ENCODE measurements at places on chromosomes 1 and 21. TPM values are rescaled to one million over a fixed set of nuclear protein-coding genes. Genes with fewer than 3 reads are reported as not detected.

GRCh38 chr1:181554465-181554864 is 71.1 kb downstream of the CACNA1E start:
- no peaks in the 10 kb centered on the region for H3K27me3 ChIP-seq
- no peaks in the 10 kb centered on the region for H3K36me3 ChIP-seq
- no peak overlapping the region for H3K27ac ChIP-seq
- no peak overlapping the region for H3K4me3 ChIP-seq
- H3K4me1 ChIP-seq: no peaks in the 10 kb centered on the region

- H3K27me3 ChIP-seq: no peaks in the 10 kb centered on the region
- H3K36me3 ChIP-seq: peaks cover 68% of the 10 kb centered on the region
- DNase-seq: peak; percentile 66
- peak overlapping the region; percentile 54 for H3K4me3 ChIP-seq
Observed at GRCh38 chr21:29326914-29327554, 28.3 kb downstream of the BACH1 start.

DNA sequence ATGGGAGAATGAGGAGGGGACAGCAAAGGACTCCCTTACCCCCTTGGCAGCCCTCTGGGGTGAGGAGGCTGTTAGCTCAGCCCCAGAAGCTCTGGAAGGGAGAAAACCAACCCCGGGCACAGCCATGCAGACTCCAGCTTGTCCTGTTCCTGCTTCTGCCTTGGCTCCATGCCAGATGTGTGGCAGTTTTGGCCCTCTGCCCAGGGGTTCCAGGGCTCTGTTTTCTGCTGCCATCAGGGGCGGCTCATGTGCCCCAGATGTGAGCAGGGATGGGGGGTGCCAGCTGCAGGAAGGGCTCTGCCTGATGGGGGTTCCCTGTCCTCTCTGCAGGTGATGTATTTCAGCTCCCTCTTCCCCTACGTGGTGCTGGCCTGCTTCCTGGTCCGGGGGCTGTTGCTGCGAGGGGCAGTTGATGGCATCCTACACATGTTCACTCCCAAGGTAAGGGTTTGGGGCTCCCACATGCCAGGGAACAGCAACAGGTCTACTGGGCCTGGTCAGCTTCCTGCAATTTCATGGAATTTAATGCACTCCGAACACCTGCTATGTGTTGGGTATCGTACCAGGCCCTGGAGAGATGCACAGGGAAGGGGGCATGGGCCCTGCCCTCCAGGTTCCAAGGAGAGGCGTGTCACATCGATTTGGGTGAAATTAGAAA is 26.1 kb downstream of the SLC6A17 start:
- no peak overlapping the region for H3K27ac ChIP-seq
- peaks cover 5% of the 10 kb centered on the region for H3K27me3 ChIP-seq
- no peaks in the 10 kb centered on the region for H3K4me1 ChIP-seq
- H3K4me3 ChIP-seq: no peak overlapping the region
- no peaks in the 10 kb centered on the region for H3K36me3 ChIP-seq
- DNase-seq: peak; percentile 31

DNA sequence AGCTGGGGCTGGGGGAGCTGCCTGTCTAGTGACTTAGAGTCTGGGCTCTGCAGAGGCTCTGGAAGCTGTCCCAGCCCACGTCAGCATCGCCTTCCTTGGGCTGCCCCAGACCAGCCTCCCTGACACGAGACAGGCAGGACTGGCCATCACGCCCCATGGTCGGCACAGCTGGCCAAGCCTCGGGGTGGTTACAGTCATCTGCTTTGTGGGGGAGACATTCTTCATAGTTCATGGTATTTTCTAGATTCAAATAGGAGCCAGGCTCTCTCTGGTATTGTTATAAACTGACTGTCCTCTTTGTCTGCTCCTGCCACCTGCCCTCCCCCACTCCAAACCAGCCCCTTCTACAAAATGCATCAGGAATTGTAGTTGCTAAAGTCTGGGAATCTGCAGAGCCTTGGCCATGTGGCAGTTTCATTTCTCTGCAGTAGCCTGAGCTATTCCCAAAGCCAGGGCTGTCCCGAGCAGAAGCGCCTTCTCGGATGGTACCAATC is 29.4 kb downstream of the OLFML2B start:
- H3K36me3 ChIP-seq: peaks cover 6% of the 10 kb centered on the region
- no peak for DNase-seq
- no peaks in the 10 kb centered on the region for H3K4me1 ChIP-seq
- H3K27ac ChIP-seq: no peak overlapping the region
- peaks cover under 1% of the 10 kb centered on the region for H3K27me3 ChIP-seq

GRCh38 chr1:238568735-238569134 is 678.0 kb upstream of the ZP4 start:
- H3K36me3 ChIP-seq: no peaks in the 10 kb centered on the region
- no peaks in the 10 kb centered on the region for H3K27me3 ChIP-seq
- no peak overlapping the region for H3K4me3 ChIP-seq
- DNase-seq: no peak
- H3K4me1 ChIP-seq: no peaks in the 10 kb centered on the region

CASZ1 gene
- total RNA-seq: 83.3 TPM

ALG14 gene
- total RNA-seq: 2.4 TPM

RHD gene
- total RNA-seq: not detected

HSPA6 gene
- total RNA-seq: 2.0 TPM

JAM2 gene
- total RNA-seq: 17.1 TPM

TMIGD3 gene
- total RNA-seq: 1.1 TPM

Data from psoas muscle (tissue), 8 donors.